ENCODE measurements at places on chromosomes 5 and 9.
A peak's percentile ranks its signal among the peaks of the same experiment; 100 is the strongest.

DNA sequence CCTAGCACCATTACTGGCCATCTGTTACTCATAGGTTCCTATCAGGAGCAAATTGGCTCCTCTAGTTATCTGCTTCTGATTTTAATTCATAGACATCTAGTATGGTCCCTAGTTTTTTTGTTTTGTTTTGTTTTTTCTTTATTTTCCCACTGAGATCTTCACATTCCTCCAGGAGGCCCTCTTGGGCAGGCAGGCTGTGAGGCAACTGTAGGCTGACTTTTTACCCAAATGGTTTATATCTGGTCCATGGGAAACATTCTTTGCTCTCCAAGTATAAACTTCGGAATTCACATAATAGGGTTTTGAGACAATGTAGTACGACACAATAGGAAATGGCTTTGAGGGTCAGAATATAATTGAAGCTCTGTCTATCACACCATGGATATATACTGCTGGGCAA lies 250.9 kb upstream of the DAB2 start:
- no peak for DNase-seq

DNA sequence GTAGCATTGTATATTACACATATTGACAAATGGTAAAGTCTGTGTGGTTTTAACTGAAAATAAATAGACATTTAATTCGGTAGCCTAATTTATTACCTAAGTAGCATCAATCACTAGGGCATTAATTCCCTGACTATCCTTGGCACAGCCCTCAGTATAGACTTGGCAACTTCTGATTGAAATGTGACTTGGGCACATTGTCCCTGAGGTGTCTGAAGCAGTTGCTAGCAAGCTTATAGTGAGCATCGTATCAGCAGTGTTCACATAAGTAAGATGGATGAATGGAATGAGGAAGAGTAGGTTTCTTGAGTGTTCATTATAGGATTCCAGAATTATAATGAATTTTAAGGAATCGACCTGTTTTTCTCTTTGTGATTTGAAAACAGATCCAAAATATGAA lies 16.1 kb downstream of the LURAP1L start:
- DNase-seq: no peak

GRCh38 chr5:141199359-141200235 lies at the start of gene PCDHB11:
TSS of gene PCDHB11 (plus strand) at chr5:141199627. CDS start at chr5:141199775, 148 bp downstream.
- DNase-seq: no peak

GRCh38 chr9:101054657-101055056 lies 26.1 kb downstream of the PLPPR1 start:
- no peak for DNase-seq

- no peak for DNase-seq
These were observed 36.3 kb downstream of the NIPSNAP3B start for GRCh38 chr9:104800068-104800785.

DNA sequence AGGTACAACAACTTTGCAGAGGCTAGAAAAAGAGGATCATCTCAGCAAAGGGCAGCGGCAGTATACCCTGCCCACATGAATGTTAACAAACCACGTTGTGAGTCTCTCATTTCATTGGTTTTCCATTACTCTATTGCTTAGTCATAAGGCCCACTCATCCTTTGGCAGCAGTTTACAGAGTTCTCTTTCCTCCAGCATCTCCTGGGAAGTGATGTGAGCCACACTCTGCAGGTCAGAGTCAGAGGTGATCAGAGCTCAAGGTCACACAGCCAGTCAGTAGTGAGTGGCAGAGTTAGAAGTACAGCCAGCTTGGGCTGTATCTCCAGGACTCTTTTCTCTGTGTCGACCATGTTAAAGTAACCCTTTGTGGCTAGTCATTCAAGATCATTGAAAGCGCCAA lies 599.6 kb upstream of the GRAMD2B start:
- DNase-seq: no peak

- no peak for DNase-seq
These were observed 35.5 kb upstream of the FUBP3 start for GRCh38 chr9:130543859-130544258.

GRCh38 chr5:116242343-116242742 lies 157.5 kb downstream of the COMMD10 start:
- DNase-seq: no peak

- DNase-seq: no peak
These were observed 427 bp downstream of the SERINC5 start for GRCh38 chr5:80255431-80255810.

GRCh38 chr9:489198-490197 lies 274.8 kb downstream of the DOCK8 start:
- no peak for DNase-seq

- DNase-seq: no peak
These were observed 128.3 kb upstream of the C9orf72 start for GRCh38 chr9:27701587-27701986.

DNA sequence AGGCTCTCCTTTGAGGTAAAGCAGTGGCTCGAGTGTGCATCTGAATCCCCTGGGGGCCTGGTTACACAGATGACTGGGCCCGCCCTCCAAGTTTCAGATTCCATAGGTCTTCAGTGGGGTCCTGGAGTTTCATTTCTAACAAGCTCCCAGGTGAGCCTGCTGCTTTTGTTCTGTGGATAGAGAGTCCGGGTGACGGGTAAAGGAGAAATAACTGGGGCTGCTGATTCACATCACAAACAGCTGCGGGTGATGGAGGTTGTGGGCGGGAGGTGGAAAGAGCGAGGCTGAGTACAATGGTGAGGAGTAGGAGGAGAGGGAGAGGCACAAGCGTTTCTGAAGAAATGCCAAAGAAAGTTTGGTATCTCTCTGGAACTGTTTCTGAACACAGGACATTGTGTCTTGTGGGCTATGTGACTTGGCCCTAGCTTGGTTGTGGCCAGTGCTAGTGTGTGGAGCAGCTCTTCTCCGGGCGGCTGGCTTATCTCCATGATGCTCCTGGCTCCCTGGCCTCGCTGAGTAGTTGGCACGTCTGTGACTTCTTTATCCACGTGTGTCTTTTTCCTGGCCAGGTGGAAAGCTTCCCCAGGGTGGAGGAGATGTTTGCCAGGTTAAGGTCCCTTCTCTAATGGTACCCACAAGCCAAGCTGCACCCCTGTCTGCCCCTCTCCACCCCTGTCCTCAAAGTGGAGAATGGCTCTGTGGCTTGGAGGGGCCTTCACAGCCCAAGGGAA lies 61.7 kb downstream of the HSPA4 start:
- DNase-seq: no peak

DNA sequence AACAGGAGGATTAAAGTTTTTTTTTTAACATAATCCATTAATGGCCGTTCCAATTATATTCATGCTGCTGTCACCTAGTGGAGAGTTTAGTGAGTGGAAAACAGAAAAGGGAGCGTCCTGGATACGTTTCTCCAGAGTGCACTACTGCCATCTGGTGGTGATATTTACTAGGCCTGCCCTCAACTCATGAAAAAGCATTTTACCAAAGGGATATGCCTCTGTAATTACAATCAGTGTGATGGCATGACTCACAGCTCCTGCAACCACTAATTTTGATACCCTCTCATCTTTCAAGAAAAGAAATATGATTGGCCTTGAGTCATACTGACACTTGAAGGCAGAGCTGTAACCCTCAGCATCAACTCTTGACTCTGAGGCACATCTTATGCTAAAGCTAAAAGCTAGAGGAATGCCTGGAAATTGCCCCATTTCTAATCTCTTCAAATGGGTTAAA lies 20.1 kb downstream of the MINAR2 start:
- DNase-seq: peak; percentile 40

DNA sequence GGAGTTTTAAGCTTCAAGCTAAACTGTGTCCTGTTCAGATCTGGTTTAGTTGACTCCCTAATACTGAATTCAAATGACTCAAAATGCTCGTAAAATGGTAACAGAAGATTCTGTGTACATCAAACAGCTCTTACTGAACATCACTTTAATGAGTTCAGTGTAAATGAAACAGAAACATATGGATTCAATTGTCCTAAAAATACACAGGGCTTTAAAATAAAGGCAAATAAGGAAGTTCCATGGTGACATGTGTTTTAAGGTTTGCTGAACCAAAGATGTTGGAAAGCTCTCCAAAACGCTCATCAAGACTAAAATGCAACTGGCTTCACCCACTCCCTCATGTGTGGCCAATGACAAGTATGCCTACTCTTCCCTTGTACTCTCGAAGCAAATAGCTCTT lies 340.0 kb upstream of the PIK3R1 start:
- DNase-seq: no peak

DNA sequence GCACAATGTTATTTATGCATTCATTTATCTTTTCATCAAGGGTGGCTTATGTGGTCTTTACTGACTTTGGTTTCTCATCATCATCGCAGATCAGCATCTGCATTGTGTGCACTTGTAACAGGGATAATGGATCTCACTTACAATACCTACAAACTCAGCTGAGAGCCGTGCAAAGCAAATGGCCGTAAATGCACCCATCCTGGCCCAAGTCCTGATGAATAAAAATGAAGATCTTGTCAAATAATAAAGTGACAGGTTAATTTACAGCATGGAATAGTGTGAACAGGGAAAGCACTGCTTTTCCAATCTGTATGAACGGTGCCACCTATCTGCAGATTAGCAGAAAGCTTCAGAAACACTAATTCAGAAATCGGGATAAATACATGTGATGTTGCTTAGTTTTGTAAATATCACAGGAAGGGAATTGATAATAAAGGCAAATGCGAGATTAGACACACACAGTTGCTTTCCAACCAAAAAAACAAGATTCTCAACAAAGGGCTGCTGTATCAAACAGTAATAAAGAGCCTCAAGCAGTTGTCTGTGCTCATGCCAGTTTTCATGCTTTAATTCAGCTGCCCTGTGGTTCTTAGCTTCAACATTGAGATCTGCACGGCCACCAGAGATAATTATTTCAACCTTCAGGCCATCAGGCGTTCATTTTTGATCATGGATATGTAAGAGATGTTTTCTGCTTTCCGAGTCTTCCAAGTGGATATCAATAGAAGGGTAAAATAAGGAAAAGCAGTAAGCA lies 153.4 kb upstream of the POU5F2 start:
- DNase-seq: no peak

- DNase-seq: no peak
These were observed 236.9 kb downstream of the ARRDC3 start for GRCh38 chr5:91146230-91146629.

DNA sequence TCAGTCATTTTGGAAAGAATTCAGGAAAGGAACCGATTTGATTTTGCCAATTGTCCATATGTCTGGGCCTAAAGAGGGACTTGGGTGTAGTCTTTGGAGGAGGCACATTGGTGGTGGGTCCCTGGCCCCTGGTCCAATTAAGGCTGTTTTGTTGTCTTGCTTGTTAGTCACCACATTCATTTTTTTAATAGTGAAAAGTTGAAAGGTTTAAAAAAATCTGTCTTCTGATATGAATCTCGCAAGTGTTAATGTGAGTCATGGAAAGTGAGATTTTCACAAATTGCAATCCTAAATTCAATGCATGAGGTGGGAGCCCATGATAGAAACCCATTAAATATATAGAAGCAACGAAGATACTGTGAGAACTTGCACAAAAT lies 165.9 kb upstream of the OTULINL start:
- DNase-seq: no peak

GRCh38 chr5:147403651-147404640 lies 105.9 kb downstream of the DPYSL3 start:
- DNase-seq: peak; percentile 83

DNA sequence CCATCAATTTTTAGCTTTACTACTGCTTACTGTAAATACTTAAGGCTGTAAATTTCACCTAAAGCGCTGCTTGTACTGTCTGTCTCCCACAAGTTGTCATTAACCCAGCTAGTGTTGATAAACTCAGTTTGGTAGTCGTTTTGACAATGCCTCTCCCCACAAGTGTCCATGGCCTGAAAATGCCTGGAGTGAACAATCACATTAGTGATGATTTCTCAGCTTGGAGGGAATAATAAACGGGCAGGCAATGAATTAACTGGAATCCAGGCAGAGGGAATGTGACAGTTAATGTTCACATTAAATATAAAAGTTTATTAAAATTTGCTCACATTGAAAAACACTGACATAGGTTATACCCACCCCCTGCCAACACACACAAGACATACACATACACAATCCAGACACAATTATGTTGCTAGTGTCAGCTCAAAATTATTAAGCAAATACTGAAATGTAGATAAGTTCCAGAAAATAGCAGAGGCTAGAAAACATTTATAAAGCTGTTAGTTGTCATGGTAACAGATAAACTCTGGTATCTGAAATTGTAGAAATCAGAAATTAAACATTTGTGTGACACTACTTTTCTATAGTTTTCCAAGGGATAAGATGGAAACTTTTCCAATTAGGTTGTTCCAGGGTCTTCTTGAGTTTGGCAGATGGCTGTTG lies 341.9 kb downstream of the DIRAS2 start:
- no peak for DNase-seq

GRCh38 chr5:39558541-39558940 lies 133.8 kb upstream of the DAB2 start:
- DNase-seq: no peak

DNA sequence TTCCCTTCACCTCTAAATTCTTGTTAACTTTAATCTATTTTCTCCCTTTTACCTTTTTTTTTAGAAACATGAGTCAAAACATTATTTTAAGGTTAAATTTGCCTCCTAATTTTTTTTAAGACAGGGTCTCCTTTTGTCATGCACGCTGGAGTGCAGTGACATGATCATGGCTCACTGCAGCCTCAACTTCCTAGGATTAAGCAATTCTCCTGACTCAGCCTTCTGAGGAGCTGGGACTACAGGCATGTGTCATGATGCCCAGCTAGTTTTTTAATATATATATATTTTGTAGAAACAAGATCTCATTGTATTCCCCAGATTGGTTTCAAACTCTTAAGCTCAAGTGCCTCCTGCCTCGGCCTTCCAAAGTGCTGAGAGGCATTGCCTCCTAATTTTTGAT lies 424.7 kb upstream of the FAM174A start:
- DNase-seq: no peak

DNA sequence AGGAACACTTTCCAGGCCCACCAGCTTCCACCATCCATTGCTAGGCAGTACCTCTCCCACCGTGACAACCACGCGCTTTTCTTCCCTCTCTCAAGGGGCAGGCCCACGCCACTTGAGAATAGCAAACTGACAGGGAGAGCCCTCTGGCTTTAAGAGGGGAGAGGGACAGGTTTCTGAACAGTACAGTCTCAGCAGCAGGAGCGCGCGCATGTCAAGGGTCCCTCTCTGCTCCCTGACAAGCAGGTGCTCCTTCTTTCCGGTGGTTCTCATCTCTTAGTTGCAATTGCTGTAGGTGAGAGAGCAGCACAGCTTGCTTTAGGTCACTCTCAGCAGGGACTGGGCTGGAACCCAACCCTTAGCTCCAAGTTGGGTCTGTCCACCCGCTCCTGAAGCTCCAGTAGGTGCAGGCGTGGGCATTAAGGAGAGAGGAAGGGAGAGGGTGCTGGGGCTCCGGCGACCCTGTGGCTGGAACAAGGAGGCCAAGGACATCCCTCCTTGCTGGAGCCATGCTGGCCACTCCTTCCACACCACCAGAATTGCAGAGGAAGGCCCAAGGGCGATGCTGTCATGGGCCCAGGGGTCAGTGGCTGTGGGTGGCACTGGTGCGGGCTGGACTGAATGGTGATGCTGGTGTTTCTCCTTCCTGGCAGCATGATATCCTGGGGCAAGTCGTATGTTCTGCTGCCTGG lies 9.0 kb upstream of the PHF2 start:
- no peak for DNase-seq

- DNase-seq: no peak
These were observed 182.9 kb upstream of the MEF2C start for GRCh38 chr5:89065919-89066318.

Measured in GOT3 (cell line).